IPS-NIHi11 (cell line): ENCODE measurements at places on chromosomes 7 and 10.

DNA sequence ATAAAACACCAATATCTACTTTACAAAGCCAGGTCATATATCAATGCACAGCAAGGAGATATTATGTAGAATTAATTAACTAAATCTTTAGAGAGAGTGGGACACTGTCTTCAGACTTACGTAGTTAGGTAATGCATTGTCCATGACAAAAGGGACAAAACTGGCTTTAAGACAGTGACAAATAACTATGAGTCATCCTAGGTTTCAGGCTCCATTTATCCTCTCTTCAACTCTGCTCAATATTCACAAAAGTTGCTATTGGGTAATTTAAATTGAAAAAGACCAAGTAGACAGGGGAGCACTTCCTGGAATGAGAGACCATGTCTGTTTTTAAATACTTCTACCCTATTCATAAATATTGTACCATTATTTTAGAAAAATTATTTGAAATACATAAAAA, 464.5 kb downstream of the ARL4A start:
- no peak for DNase-seq

- DNase-seq, result no peak
Measured at GRCh38 chr10:22531441-22531840, 182.9 kb downstream of the PIP4K2A start.

- DNase-seq, result no peak
Measured at GRCh38 chr10:104037261-104037951, 48.3 kb downstream of the COL17A1 start.

GRCh38 chr10:19250546-19250945, 201.9 kb downstream of the MALRD1 start:
- no peak for DNase-seq

DNA sequence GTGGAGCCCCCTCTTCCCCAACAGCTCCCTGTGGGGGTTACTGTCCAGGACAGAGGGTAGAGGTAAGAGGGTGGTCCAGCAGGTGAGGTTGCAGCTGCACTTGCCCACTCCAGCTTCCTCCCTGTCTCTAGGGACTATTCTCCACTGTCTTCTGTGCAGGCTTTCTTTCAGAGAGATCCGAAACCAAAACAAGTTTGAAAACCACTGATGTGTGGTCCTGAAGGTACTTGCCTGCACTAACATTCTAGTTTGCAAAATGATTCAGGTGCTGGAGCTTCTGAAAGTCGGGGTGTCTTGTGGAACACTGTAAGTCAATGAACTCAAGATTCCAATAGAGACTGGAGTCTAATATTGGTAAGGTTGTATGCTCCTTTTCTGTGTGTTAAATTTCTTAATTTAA, 63.1 kb downstream of the BLNK start:
- no peak for DNase-seq

GRCh38 chr10:98380493-98381339, 34.3 kb downstream of the PYROXD2 start:
- no peak for DNase-seq

GRCh38 chr10:24858288-24859270, 93.8 kb downstream of the PRTFDC1 start:
- no peak for DNase-seq

DNA sequence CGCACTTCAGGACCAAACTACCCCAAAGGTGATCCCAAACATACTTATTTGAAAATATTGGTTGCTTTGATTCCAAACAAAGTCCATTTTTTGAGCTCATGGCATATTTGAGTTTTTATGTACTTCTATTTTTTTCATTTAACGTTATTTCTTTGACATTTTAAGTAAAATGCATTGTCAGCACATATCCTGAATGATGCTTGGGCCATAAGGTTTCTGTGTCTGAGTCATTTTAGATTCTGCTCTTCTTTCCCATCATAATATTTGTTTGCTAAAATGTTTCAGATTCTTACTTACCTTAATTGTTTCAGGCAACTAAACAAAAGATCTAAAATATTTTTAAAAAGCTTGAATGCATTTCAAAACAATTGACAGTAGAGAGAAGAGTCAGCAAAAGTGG, 998.2 kb downstream of the REEP3 start:
- DNase-seq, result no peak
